Progenitor cell of endocrine pancreas (in vitro differentiated cells): ENCODE measurements at places on chromosomes 5 and 9.

DNA sequence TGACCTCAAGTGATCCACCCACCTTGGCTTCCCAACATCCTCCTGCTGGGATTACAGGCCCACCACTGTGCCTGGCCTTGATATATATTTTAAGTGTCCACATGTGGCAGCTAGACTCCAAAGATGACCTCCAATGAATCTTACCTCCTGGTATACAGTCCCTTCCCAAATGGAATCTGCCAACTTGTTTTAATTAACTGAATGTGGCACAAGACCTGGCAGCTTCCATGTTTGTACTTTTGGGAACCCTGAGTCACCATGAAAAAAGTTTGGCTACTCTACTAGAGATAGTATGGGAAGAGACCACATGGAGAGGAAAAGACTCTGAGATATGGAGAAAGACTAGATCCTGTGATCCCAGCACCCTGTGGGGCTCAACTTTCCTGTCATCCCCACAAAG is 42.5 kb downstream of the CCL28 start:
- DNase-seq = no peak

- no peak for DNase-seq
Observed at GRCh38 chr5:31770998-31771397, 132.1 kb downstream of the PDZD2 start.

DNA sequence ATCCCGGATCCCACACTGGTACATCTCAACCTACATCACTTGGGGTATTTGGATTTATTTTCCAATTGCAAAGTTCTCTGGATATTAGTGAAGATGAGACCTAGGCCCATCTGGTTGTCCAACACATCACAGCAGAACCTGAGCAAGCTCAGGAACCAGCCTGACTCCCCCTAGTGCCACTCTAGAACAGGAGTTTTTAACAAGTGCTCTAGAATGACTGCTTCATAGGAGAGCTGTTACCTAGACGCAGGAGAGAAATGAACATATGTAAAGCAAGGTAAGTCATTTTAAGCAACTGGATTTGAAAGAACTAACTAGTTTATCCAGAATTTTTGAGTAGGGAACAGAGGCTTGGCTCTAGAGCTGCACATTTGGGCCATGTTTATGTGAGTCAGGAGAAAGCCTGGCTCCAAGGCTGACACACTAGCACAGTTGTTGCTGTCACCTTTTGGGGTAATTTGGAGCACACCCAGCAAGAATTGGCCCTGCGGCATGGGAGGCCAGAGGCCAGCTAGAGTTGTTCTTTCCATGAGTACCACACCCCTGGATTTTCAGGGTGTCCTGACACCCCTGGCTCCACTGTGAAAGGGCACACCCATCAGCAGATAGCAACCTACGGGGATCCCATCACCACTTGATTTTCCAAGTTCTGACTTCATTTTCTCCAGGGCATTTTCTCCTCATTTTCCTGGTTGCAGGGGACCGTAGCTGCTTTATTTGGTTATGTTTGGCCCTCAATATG is 110.9 kb upstream of the LPAR1 start:
- no peak for DNase-seq

GRCh38 chr9:127104581-127105311 is 17.7 kb downstream of the ANGPTL2 start:
- no peak for DNase-seq

- no peak for DNase-seq
Observed at GRCh38 chr5:118017536-118017935, 970.8 kb downstream of the DTWD2 start.

GRCh38 chr5:173883347-173883924 is 4.7 kb upstream of the CPEB4 start:
- DNase-seq = no peak

GRCh38 chr5:133727636-133728035 is 115.3 kb upstream of the FSTL4 start:
- DNase-seq = no peak

DNA sequence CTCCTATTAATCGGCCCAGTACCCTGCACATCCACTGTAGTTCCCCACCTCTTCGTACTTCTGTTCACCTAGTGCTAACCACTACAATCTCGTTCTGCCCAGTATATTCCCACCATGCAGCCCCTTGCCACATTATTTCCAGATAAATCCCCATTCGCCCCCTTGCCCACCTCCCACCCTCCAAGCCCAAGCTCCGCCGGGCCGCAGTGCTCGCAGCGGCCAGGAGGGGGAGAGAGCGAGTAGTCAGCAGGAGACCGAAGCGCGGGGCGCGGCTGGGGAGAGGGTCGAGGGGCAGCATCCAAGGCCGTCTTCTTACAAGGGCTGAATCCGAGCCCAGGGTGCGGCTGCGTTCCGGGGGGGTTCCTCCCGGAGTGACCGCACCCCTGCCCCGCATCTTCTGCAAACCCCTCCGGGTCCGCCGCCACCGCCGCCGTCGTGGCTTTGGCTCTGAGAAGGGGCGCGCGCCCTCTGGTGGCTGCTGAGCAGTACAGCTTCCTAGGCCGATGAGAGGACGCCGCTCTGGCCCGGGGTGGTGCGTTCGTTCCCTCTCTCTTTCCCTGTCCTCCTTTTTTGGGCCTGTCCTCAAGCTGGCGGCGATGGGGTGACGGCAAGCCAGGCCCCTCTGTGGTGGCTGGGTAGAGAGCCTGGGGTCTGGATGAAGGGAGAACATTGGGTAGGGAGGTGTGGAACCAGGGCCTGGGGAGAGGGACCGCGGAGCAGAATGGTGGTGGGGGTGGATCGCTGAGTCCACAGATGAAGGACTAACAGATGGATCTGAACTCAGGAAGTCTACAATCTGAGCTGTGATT is 30.0 kb upstream of the PSD2 start:
- DNase-seq = peak; percentile 81

GRCh38 chr9:130576176-130576575 is 3.2 kb upstream of the FUBP3 start:
- DNase-seq = no peak

DNA sequence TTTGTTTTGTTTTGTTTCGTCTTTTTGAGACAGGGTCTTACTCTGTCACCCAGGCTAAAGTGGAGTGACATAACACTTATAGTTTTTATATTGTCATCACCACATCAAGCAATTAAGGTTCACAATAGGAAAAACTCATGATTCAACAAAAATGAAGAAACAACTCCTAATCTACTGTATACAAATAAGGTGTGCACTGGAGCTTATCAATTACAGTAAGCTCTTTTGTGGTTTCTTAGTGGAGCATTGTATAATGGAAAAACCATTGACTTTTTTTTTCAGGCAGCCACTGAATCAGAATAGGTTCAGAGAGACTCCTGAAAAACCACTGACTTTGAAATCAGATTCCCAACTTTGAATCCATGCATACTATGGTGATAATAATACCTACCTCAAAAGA is 10.8 kb upstream of the PLIN2 start:
- no peak for DNase-seq

- no peak for DNase-seq
Observed at GRCh38 chr9:30935730-30936129, 1448.7 kb upstream of the ACO1 start.

DNA sequence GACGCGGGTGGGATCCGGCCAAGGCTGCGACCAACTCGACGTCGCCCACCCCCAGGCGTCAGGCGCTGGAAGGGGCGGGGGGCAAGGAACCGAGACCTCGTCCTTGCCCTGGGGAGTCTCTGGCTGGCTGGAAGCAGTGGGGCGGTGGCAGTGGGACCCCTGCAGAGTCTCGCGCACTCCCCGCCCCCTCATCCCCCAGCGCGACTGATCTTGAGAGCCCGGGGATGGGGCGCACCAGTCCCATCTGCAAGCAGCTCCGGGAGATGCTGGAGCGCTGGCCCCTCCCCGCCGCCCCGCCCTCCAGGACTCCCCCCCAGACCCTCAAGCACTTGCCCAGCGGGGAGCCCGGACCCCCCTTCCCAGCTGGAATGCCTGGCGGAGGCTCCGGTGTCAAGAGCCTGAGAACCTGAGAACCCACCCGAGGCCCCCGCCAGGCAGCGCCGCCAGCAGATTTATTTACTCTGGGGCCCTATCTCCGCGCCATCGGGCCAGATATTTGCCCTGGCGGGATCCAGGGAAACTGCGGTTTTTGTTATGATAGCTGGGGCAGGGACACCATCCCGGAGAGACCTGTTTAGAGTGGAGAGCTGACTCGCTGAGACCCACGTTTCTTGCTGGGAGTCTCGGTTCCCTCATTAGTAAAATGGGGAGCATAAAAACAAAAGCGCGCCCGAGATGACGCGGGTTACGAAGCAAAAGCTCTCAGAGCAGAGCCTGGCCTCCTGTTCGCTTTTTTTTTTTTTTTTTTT is 1.2 kb downstream of the PRRT1B start:
- DNase-seq = peak; percentile 31

- no peak for DNase-seq
Observed at GRCh38 chr5:149038336-149039080, 24.4 kb downstream of the SH3TC2 start.

- DNase-seq = no peak
Observed at GRCh38 chr5:156473269-156473908, 146.4 kb downstream of the SGCD start.

GRCh38 chr5:116970318-116970717 is 395.7 kb upstream of the SEMA6A start:
- DNase-seq = no peak

- DNase-seq = no peak
Observed at GRCh38 chr5:111472579-111472978, 39.8 kb downstream of the STARD4 start.

GRCh38 chr9:131012396-131012917 is 3.5 kb downstream of the LAMC3 start:
- no peak for DNase-seq

DNA sequence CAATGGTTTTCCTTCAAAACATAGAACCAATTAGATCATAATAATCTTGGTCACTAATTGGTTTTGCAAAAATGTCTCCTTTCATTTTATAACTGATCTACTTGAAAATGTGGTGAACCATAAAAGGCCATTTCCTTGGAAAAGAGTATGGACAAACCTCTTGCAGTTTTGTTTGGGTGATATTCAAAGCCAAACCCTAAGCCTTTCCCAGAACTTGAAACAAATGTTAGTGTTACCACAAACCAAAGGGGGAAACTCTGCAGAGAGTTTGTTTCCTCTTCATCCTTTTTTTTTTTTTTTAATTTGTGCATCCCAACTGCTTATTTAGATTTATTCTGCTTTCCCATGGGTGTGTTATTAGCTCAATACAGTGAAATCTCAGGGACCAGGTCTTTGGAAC is 204.4 kb upstream of the ADAMTSL1 start:
- no peak for DNase-seq

DNA sequence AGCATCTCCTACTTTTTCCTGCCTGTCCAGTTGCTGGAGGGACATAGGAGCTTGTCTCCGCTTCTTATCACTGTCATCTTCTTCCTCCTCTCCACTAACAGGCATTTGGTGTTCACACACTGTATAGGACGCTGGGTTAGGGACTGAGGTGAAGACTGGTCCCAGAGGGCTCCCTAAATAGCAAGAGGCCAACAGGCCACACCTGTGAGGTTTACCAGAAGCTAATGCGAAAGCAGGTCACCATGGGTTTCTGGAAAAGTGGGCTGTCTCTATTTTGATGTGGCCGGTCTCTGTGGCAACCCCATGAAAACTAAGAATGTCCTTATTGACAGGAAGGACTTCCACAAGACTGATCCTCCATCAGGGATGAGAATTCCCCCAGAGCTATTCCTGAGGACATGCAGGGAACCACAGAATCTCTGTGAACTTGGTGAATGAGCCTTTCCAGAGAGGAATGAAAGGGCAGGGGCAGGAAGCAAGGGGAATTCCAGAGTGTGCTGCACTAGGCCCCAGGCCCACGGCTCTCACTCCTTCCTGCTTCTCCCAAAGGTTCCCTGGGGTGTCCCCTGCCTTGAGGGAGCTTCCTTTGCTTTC is 61.7 kb downstream of the DAP start:
- DNase-seq = no peak

- no peak for DNase-seq
Observed at GRCh38 chr9:4228606-4229005, 71.3 kb downstream of the GLIS3 start.

DNA sequence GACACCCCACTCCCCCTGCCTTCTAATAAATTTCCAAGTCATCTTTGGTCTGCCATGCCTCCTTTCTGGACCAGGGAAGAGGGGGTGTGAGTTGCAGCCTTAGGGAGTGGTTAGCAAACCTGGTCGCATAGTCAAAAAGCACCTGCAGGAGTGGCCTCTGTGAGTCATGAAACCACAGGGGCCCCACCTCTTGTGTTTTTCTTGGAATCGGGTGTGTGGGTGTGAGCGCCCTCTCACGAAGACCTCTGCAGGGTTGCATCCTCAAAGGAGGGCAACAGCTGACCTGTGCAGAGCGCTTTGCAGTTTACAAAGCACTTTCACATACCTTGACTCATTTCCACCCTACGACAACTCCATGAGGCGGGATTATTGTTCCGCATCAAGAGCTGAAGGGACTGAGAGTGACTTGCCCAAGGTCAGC is 36.8 kb upstream of the TEX48 start:
- DNase-seq = no peak

- no peak for DNase-seq
Observed at GRCh38 chr9:10014889-10015288, 597.9 kb downstream of the PTPRD start.

DNA sequence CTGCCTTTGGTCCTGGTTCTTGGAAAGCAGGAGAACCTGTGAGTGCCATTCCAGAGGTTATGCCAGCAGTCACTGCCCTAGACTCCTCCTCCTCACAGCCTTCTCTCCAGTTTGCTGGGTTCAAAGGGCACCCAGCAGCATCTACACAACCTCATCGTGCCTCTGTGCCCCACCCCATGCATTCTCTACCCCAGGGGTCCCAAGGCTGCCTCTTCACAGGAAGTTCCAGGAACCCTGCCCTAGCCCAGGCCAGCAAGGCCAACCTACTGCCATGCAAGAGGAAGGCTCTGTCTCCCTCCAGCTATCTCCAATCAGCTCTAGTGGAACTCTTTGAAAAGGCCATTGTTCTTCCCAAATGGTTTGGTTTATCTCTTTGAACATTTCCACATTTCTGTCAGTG is 21.2 kb downstream of the ENC1 start:
- no peak for DNase-seq

GRCh38 chr5:62043289-62044280 is 262.4 kb upstream of the KIF2A start:
- no peak for DNase-seq

GRCh38 chr5:57316798-57317327 is 143.0 kb downstream of the GPBP1 start:
- DNase-seq = no peak

DNA sequence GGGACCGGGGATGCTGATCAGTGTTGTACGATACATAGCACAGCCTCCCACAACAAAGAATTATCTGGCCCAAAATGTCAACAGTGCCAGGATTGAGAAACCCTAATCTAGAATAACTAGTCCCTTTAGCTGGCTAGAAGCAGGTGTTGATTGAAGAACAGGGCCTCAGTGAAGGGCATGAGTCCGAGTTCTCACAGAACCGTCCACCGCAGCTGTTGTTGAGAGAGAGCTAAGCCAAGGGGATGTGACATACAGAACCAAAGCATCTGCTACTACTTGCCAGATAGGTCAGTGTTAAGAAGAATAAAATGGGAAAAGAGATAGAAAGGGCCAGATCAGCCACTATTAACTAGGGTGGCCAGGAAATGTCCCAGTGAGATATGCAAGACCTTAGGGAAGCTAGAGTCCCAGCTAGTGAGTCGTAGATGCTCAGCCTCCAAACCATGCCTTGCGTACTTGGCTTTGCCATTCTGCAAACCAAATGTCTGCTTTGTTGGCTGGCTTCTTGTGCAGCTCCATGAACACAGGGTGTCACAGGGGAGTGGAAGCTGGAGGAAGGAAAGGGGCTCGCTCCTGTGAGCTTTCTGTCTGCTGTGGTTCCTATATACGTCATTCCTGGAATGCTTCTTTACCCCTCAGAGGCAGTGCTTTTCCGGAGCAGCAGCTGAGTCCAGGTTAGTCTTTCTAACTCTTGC is 68.9 kb downstream of the FBXO38 start:
- DNase-seq = no peak
